CD4-positive, alpha-beta T cell treated with Interleukin-1 beta for 1 hour (primary cell): ENCODE measurements at places on chromosomes 12 and 14.
A peak's percentile ranks its signal among the peaks of the same experiment; 100 is the strongest.

GRCh38 chr14:94517641-94518257 is 8.5 kb upstream of the SERPINA12 start:
- DNase-seq: no peak

DNA sequence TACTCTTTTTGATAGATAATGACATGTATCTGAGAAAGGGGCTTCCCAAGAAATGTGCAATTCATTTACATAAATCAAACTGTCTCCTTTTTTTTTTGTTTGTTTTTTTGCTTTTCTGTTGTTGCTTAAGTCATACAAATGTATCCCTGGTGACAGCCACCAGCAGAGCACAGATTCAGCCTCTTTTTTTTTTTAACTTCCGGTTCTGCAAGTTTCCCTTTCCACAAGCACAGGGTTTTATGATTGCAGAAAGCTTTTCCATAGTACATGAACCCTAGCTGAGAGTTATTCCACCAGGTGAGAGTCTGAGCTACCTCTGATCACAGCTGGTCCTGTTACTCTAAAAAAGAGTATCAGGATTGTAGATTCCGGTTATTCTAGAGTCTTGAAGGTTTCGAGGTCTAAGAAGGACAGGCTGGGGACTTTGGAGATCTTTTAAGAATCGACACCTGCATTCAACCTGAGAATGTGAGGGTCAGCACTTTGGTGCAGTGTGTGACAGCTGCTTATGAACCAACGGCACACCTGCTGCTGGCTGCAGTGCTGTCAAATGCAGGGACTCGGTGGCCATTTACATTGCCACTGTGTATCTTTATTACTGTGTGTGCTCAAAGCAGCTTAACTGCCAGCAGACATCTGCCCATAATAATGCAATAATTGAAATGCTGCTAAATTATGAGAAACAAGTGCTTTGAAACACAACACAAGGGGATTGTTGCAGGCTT is 551.7 kb downstream of the NRXN3 start:
- DNase-seq: no peak

DNA sequence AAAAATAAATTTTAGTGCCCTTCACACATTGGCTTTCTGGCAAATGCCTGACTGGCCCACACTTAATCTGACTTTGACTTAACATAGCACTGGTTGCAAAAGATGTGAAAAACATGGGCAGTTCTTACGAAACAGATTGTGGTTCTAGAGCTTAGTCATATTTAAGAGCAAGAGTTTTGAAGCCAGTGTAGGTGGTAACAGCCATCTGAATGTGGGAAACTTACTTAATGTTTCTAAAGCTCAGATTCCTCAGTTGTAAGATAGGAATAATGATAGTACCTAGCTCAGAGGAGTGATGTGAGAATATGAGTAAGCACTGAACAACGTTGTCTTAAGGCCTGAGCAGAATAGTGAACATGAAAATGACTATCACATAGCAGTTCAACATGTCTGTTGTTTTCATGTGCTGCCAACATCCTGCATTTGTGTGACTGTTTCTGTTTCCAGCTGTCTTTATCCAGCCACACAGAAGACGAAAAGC is 262.7 kb downstream of the SYT1 start:
- DNase-seq: no peak

GRCh38 chr14:105201925-105202513 is 20.9 kb upstream of the NUDT14 start:
- peak; percentile 28 for DNase-seq

GRCh38 chr14:71346685-71347084 is 439.4 kb downstream of the PCNX1 start:
- no peak for DNase-seq

DNA sequence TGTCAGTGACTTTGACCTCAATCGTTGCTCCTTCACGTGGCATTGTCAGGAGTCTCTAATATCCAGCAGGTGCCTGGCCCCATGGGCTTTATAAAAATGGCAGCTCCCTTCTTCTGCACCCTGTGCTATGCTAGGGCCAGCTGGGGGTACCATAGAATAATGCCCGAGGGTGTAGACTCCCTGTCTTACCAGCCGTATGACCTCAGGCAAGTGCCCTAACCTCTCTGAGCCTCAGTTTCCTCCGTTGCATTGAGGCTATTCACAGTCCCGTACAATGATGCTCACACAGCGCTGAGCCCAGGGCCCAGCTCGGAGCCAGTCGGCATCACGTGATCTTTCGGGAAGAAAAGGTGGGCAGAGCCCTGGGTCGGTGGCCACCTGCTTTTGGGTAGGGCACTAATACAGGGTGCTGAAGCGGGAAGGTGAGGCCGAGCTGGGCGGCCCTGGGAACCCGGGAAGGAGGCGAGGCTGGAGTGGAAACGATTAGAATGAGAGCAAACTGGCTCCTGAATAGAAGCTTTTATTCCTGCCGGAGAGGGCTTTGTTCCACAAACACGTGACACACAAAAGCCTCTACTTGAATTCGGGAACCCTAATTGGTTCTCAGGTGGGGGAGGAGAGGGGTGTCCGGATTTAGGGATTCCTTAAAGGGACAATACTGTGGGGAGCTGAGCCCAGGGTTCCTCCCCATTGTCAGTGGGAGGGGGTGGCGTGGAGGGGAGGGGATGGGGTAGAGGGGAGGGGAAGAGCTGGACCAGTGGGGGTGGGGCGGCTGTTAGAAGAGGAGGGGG is 19.9 kb upstream of the MSI1 start:
- DNase-seq: no peak

GRCh38 chr12:75337905-75338304 is 3.4 kb downstream of the GLIPR1L1 start:
- DNase-seq: no peak

- DNase-seq: no peak
Observed at GRCh38 chr12:26918321-26919215, 19.2 kb downstream of the INTS13 start.

GRCh38 chr14:32561520-32561919 is 232.4 kb downstream of the AKAP6 start:
- DNase-seq: no peak

GRCh38 chr12:97435153-97435552 is 27.5 kb upstream of the RMST start:
- no peak for DNase-seq

DNA sequence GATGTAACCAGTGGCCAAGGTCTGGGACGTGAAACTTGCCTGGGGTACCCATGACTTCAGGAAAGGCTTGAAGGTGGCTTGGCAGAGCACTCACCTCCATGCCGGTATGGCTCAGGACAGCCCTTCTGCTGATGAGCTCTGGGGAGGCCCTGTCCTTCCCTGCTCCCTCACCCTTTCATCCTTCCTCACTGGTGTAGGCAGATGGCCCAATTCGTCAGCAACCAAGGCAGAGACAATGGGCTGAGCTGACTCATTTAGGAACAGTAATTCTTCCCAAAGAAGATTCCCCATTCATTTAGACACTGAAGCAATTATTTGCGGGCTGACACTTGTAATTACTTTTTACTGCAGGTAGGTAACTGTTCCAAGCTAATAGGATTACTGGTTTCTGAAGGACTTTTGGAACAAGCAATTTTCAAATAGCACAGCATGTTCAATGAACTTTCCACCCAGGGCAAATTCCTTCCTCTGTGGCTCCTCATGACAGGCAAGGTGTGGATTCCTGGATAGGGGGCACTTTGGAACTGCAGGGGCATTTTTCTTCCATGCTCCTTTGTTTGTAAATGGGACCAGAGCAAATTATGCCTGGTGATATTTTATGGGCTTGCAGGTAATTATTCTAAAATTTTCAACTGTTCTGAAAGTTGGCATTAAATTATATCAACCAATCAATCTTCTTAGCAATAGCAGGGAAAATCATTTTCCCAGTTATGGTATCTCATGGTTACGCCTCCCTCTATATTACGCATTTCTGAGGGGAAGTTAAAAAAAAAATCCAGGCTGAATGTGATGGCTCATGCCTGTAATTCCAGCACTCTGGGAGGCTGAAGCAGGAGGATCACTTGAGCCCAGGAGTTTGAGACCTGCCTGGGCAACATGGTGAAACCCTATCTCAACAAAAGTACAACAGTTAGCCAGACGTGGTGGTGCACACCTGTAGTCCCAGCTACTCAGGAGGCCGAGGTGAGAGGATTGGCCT is 24.1 kb upstream of the NRDE2 start:
- no peak for DNase-seq

- DNase-seq: no peak
Observed at GRCh38 chr14:93706360-93706955, 81.8 kb downstream of the PRIMA1 start.

GRCh38 chr14:22427771-22428231 is 161.2 kb downstream of the DAD1 start:
- no peak for DNase-seq

DNA sequence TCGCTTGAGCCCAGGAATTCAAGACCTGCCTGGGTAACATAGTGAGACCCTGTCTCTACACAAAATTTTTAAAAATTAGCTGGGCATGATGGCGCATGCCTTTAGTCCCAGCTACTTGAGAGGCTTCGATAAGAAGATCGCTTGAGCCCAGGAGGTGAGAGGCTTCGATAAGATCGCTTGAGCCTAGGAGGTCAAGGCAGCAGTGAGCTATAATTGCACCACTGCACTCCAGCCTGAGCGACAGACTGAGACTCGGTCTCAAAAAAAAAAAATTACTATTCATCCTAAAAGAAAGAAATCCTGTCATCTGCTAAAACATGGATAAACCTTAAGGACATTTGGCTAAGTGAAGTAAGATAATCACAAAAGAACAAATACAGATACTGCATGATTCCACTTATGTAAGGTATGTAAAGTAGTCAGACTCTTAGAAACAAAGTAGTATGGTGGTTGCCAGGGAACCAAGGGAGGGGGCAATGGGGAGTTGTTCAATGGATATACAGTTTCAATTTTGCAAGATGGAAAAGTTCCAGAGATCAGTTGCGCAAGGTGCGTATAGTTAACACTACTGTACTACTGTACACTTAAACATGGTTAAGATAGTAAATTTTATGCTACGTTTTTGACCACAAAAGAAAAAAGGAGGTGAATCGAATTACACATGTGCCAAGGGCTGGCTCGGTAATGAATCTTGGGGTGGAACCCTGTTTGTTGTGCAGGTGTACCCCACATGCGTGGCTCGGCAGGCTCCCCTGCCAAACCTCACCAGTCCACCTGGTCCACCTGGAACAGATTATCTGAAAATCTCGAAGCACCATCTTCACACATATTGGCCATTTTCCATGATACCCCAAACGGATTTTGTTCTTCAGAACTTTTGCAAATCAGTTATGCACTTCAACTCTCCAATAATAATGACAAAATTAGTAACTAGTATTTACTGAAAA is 18.3 kb upstream of the ATP2A2 start:
- DNase-seq: no peak

- no peak for DNase-seq
Observed at GRCh38 chr12:100448656-100449055, 25.0 kb upstream of the NR1H4 start.

- no peak for DNase-seq
Observed at GRCh38 chr14:36424478-36425102, 95.4 kb downstream of the NKX2-1 start.

GRCh38 chr12:109444259-109444658 is 32.8 kb downstream of the KCTD10 start:
- DNase-seq: no peak

GRCh38 chr14:84891404-84891803 is 638.5 kb upstream of the FLRT2 start:
- no peak for DNase-seq

- no peak for DNase-seq
Observed at GRCh38 chr14:29558516-29558915, 369.1 kb downstream of the PRKD1 start.

- DNase-seq: no peak
Observed at GRCh38 chr12:14915736-14916135, 22.6 kb downstream of the ERP27 start.

GRCh38 chr14:79418649-79419415 is 792.5 kb downstream of the DIO2 start:
- no peak for DNase-seq

DNA sequence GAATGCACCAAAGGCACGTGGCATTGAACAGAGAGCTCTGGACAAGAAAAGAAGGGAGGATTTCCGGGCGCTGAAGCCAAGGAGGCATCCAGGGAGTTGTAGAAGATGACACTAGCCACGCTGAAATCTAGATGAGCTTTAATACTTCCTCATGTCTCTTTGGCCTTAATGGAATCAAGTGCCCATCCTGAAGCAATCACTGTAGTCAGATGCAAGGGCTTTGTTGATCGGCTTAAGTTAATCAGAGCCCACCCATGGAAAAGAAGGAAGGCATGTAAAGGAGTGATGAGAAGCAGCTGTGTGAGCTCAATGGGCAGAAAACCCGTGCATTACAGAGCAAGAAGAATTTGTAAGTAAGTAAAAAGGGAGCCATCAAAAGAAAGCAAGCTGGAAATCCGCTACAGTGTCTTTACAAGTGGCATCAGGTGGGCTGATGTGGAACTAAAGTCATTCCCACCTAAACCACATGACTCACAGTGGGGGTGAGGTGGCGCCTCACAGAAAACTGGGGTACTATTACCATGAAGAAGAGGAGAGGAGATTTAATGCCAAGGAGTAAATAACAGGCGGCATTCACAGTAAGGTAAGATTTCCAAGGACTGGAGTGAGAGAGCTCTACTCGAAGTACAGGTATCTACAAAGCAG is 48.4 kb downstream of the NDUFA12 start:
- DNase-seq: no peak

DNA sequence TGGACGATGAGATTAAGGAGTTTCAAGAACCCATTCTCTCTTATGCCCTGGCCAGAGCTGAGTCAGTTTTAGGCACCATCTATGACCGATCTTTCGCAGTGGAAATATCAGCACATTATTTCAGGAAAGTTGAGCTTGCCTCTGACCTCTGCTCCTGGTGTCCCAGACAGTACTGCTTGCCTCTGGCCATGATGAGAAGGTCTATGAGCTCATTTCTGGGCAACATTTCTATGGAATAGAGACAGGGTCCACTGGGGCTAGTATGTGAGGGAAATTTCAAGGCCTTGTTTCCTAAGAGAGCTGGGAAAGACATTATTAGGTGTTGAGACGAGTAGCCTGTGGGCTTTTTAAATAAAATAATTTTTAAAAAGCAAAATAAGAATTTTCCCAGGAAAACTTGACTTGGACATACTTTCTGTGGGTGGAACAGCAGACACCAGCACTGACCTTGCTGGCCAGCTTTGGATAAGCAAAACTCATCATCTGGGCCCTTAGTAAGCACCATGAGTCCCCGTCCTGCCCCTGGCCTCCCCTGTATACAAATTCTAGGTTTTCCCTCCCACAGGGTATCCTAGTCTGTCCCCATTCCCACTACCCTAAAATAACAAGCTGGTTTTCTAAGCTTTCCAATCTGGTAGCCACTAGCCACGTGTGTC is 43.4 kb downstream of the DIO2 start:
- DNase-seq: no peak

DNA sequence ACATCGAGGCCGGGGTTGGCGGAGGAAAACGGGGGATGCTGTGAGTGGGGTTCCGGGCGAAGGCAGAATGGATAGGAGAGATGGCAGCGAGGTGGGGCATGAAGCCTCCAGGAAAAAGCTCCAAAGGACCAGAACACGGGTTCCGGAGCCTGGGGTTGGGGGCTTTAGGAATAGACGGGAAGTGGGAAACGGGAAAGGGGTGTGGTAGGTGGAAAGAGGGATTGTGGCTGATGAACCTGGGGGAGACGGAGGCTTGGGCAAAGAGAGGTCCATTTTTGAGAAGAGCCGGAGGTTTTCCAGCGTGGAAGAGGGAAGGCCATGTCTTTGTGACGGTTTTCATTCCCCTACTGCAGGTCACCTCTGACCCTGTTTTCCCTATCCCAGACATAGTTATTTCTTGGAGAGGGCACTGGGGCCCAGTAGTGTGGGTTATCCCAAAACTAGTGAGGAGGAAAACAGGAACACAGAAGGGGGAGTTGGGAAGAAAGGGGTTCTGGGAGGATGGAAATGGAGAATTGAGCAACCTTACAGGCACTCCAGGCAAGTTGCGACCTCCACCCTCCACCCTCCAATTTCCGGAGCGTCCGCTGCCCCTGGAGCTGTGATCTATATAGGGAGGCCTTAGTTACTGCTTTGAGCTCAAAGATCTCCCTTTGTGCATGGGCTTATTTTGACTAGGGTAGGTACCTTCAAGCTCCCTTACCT is 1.1 kb downstream of the ATN1 start:
- no peak for DNase-seq
